ENCODE measurements at places on chromosomes 7 and 10.

GRCh38 chr10:77566236-77566635, 71.4 kb downstream of the KCNMA1 start:
- H3K36me3 ChIP-seq, result no peaks in the 10 kb centered on the region
- H3K4me1 ChIP-seq, result no peaks in the 10 kb centered on the region
- H3K27me3 ChIP-seq, result no peaks in the 10 kb centered on the region
- DNase-seq, result no peak
- no peak overlapping the region for H3K4me3 ChIP-seq
- H3K27ac ChIP-seq, result no peak overlapping the region

DNA sequence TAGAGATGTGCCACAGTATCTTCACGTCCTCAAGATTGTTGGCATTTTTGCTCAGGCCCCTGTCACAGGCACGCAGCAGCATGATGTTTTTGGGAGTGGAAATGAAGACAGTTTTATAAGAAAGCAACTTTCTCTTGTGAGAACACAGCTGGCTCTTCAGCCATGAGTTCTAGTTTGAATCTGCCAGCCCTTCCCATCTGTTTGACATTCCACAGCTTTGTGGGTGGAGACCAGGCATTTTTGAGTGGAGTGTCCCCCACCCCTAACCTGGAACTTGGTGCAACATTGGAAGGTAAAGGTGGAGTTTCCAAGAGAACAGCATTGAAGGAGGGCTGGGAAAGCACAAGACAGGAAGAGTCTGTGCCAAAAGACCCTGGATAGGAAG, 253.1 kb upstream of the IGFBP3 start:
- no peaks in the 10 kb centered on the region for H3K27me3 ChIP-seq
- no peaks in the 10 kb centered on the region for H3K36me3 ChIP-seq
- no peaks in the 10 kb centered on the region for H3K4me1 ChIP-seq
- H3K27ac ChIP-seq, result peak overlapping the region; percentile 22

- H3K4me3 ChIP-seq, result no peak overlapping the region
- H3K4me1 ChIP-seq, result no peaks in the 10 kb centered on the region
- DNase-seq, result no peak
- H3K27ac ChIP-seq, result no peak overlapping the region
- H3K27me3 ChIP-seq, result no peaks in the 10 kb centered on the region
These were observed 20.6 kb upstream of the SDK1 start for GRCh38 chr7:3280445-3280844.

GRCh38 chr7:139124084-139124914, 14.8 kb upstream of the ZC3HAV1 start:
- H3K4me3 ChIP-seq, result no peak overlapping the region
- H3K36me3 ChIP-seq, result no peaks in the 10 kb centered on the region
- no peaks in the 10 kb centered on the region for H3K4me1 ChIP-seq
- DNase-seq, result no peak
- no peaks in the 10 kb centered on the region for H3K27me3 ChIP-seq
- H3K27ac ChIP-seq, result no peak overlapping the region

DNA sequence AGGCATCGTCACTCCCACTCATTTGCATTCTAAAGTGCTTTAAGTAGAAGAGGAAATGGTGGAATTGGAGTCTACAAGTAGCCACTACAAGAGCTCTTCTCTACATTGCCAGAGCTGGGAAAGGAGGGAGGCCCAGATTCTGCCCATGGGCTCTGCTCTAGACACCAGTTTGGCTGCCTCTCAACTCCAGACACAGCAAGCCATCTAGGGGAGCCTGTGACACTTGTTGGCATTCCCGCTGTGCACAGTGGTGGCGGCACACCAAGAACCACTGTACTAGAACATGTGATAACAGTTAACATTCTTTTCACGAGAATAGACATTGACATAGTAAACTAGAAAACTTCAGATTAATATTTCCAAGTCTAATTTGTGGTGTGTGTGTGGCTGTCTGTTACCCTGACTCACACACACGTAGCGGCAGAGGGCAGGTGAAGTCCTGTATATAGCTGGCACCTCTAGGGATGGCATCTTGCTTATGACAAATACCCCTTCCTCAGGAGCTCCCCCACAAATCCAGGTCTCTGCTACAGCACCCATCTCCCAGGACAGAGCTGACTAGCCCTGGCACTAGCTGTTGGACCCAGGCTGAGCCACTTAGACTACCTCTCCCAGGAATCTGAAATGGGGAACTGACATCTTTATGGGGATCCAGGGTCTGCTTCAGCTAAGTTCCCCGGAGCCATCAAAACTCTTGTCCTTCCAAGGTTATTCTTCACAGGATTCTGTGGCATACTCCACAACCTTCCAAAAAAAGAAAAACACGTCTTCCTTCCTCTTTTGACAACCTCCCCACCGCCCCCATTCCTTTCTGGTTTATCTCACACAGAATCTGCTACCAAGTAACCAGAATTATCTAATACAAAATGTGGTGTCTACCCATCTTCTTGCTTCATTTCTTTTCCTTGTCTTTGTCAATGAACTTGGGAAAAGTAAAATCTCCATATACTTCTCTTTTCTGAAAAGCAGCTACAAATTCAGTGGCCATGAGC, 54.7 kb upstream of the MRLN start:
- peaks cover 52% of the 10 kb centered on the region for H3K36me3 ChIP-seq
- H3K27ac ChIP-seq, result peak overlapping the region; percentile 33
- no peak overlapping the region for H3K4me3 ChIP-seq
- H3K4me1 ChIP-seq, result peaks cover 36% of the 10 kb centered on the region
- H3K27me3 ChIP-seq, result no peaks in the 10 kb centered on the region

DNA sequence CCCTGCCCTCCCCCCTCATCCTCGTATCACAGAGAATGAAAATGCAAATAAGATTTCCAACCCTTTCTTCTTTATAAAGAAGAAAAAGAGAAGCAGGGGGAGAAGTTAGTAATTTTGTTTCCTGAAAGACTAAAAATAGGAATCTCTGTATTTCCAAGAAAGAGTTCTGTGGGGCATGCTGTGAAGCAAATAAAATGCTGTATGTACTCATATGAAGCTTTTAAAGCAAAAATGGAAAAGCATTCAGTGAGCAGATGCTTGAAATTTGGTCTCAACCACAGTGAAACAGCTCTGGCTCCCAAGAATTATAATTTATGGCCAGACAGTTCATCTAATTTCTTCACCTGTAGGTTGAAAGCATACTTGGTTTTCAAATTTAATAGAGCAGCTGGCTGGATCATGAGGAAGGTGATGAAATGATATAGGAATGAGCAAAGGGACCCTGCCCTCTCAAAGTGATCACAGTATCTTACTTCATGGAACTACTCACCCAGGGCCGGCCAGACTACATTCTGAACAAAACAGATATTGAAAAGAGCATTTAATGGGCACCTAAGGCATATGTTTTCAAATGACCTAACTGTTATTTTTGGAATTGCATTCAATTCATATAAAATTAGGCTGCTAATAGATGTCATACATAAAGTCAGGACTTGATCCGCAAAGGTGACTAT, 31.4 kb downstream of the SVIL start:
- H3K27ac ChIP-seq, result no peak overlapping the region
- no peak overlapping the region for H3K4me3 ChIP-seq

DNA sequence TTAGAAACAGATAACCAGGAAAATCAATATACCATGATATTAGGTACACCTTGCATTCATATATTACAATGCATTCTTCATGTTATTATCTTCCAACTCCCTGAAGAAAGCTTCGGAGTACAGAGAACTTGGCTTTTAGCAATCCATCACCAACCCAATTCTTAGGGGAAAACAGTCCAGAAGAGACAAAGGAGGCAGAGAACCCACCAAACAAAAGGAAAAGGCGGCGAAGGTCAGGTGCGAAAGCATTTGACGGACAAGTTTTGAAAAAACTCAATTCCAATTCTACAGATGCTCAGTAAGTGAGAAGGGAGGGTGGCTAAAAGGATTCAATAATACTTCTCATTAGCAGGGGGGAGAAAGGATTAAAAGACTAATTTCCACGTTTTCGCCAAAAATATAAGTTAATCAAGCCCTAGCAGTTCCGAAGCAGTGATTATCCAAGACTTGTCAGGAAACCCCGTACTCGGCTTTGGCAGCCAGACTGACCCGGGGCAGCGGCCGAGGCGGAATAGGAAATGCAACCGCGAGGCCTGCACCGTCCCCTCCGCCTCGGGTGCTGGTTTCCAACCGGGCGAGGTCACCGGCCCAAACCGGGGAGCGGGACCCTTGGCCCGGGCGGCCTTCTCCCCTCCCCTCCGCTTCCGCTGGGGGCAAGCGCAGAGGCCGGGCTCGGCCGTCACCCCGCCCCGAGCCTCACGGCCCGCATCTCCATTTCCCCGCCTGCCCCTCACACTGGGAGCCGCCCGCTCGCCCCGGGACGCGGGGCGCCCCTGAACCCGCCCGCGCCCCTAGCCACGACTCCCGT, 747 bp downstream of the GDI2 start:
- H3K27me3 ChIP-seq, result no peaks in the 10 kb centered on the region
- H3K4me3 ChIP-seq, result peak overlapping the region; percentile 88
- DNase-seq, result peak; percentile 93
- H3K4me1 ChIP-seq, result peaks cover 88% of the 10 kb centered on the region
- H3K27ac ChIP-seq, result peak overlapping the region; percentile 99

DNA sequence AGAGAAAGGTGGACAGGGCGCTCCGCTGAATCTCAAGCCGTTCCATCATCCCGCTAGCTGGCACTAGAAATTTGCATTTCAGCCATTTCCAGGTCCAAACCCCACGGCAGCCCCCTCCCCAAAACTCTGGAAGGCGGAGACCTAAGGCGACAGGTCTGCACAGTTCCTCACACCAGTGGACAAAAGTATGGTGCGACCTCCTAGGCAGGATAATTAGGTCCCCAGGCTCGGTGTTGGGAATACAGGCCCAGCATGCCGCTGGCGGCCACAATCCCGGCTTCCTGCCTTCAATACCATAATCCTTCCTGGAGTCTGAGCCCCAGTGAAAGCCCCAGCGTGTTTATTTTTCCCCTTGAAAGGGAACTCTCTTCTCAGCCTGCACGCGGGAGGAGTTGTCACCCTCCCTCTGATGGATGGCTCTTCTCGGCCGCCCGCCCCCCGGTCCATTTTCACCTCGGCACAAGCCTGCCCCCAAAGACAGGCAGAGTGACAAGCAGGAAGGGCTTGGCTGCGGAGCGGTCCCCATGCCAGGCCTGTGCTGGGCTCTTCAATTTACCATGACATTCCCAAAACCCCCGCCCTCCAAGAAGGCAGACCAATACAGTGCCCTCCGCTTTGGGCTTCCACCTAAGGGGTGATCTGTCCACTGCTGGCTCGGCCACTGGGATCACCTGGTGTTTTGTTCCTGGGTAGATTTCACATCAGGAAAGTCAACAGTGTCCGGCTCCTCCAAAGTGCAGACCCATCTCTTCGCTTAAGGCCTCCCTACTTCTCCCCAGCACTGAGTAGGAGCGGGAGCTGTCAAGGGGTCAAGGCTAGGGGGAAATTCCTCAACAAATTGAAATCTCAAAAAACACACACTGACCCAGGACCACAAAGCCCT, 2.2 kb downstream of the FGFR2 start:
- DNase-seq, result no peak
- peaks cover 61% of the 10 kb centered on the region for H3K27me3 ChIP-seq
- no peak overlapping the region for H3K27ac ChIP-seq
- H3K36me3 ChIP-seq, result no peaks in the 10 kb centered on the region
- H3K4me3 ChIP-seq, result no peak overlapping the region

GRCh38 chr7:80027611-80028173, 106.9 kb upstream of the GNAI1 start:
- H3K27me3 ChIP-seq, result no peaks in the 10 kb centered on the region
- no peak for DNase-seq
- H3K36me3 ChIP-seq, result no peaks in the 10 kb centered on the region
- no peaks in the 10 kb centered on the region for H3K4me1 ChIP-seq

GRCh38 chr7:140200061-140200989, 23.5 kb upstream of the KDM7A start:
- no peak for DNase-seq
- no peaks in the 10 kb centered on the region for H3K4me1 ChIP-seq
- H3K4me3 ChIP-seq, result no peak overlapping the region

DNA sequence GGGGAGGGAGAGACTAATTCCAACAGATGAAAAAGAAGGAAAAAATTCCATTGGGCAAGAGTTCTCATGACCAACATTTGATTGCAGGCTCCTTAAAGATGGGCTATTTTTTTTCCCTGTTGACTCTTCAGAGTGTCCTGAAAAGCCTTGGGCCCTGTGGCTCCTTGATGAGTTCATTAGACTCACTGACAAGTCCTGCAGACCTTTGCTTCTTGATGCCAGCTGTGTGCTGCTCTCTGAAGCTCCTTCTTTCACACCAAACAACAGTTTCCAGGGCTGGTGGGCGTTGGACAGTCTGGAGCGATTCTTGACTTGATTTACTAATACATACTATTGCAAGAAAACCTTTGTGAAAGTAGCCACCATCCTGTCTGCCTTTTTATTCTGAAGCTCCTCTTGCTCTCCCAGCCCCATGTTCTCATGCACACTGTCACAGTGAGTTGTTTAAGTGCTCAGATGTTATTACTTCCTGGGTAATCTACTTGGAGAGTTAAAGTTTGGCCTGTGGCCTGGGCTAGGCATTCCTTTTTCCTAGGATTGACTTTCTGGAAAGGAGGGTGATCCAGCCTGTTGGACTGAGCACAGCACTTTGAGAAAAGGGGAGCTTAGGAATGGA, 250.3 kb downstream of the PTEN start:
- no peaks in the 10 kb centered on the region for H3K27me3 ChIP-seq
- peak overlapping the region; percentile 77 for H3K27ac ChIP-seq
- DNase-seq, result no peak
- no peak overlapping the region for H3K4me3 ChIP-seq
- no peaks in the 10 kb centered on the region for H3K36me3 ChIP-seq
- H3K4me1 ChIP-seq, result peaks cover 38% of the 10 kb centered on the region

DNA sequence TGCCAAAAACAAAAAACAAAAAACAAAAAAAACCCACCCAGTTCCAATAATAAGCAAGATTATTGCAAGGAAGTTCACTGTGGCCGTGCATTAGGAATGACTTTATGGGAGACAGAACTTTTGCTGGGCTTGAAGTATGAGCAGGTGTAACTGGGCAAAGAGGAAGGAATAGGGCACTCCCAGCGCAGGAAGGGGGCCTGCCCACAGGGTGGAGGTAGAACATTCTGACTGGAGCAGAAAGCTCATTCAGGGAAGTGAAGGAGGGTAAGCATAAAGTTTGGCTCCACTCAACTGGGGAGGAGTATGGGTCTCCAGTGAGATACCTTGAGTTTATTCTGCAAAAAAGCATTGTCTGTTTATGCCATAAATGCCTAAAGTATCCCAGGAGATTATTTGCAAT, 42.1 kb upstream of the WIPF3 start:
- DNase-seq, result no peak
- peaks cover 58% of the 10 kb centered on the region for H3K27me3 ChIP-seq
- H3K27ac ChIP-seq, result no peak overlapping the region
- no peaks in the 10 kb centered on the region for H3K4me1 ChIP-seq

DNA sequence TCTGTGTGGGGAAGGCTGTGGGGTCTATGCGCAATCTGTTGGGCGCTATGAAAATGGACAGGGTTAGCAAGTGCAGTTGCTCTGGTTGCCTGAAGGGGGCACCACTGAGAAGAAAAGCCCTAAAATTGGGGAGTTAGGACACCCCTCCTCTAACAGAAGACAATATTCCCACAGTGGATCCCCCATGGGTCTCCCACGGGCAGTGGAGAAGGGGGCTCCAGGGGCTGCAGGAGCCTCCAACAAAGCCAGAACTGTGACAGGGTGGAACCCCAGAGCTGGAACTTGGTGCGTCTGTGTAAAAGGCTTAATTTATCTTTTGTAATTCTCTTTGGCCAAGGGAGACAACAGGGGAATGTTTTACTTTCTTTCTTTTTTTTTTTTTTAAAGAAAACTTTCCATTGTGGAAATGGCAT, 12.5 kb upstream of the COL13A1 start:
- no peaks in the 10 kb centered on the region for H3K4me1 ChIP-seq
- no peaks in the 10 kb centered on the region for H3K27me3 ChIP-seq
- no peak overlapping the region for H3K4me3 ChIP-seq
- H3K27ac ChIP-seq, result no peak overlapping the region
- no peaks in the 10 kb centered on the region for H3K36me3 ChIP-seq
- DNase-seq, result peak; percentile 8
